ENCODE measurements at places on chromosomes 11 and 22. TPM values are rescaled to one million over a fixed set of nuclear protein-coding genes. Genes with fewer than 3 reads are reported as not detected.

Gene GPR83
- total RNA-seq: not detected

Gene ANO9
- 0.44 TPM for total RNA-seq

Gene RAB39A
- total RNA-seq: not detected

Gene FAT3
- under 0.01 TPM for total RNA-seq

Gene PNPLA3
- total RNA-seq: 0.60 TPM

Gene TNNT3
- not detected for total RNA-seq

Gene MRGPRE
- not detected for total RNA-seq

Gene INS
- not detected for total RNA-seq

Gene KLHL35
- 1.7 TPM for total RNA-seq

Gene PAFAH1B2
- 141 TPM for total RNA-seq

- DNase-seq: no peak
These were observed 34.1 kb downstream of the MRE11 start for GRCh38 chr11:94459576-94459975.

DNA sequence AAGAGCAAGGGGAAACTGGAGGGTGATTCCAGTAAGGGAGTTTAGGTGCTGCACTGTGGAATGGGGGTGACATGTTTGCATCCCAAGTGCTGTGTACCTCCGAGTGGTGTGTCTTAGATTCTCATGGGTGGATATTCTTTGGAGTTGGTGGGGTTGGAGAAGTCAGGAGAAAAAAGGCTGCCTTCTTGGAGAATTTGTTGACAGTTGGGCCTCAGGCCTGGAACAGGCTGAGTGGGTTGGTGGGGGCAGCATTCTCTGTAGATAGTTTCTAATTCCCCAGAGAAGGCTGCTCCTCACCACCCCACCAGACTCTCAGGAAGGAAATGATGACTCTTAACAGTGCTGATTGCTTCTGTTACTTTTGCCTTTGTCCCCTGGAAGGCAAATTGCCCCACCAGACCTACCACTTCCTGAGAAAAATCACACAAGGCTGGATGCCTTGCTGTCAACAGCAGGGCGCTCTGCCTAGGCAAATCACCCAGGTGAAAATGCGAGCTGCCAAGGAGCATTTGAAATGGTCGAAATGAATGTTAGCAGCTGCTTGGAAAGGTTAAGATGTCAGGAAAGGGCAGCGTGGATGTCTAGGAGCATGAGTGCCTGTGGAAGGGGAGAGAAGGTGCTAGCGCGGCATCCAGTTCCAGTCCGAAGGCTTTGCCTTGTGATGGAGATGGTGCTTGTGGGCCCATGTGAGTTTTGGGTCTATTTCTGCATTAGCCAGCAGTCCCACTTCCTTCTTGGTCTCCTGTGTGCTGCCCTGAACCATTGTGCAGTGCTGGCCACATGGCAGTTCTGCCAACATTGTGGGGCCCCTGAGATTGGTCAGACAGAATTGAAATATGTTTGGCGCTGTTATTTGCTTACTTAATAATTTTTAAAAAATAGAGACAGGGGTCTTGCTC is 29.7 kb upstream of the SORL1-AS1 start:
- peak; percentile 80 for DNase-seq

GRCh38 chr11:57978686-57979531 is 44.8 kb upstream of the OR9Q1 start:
- DNase-seq: no peak

DNA sequence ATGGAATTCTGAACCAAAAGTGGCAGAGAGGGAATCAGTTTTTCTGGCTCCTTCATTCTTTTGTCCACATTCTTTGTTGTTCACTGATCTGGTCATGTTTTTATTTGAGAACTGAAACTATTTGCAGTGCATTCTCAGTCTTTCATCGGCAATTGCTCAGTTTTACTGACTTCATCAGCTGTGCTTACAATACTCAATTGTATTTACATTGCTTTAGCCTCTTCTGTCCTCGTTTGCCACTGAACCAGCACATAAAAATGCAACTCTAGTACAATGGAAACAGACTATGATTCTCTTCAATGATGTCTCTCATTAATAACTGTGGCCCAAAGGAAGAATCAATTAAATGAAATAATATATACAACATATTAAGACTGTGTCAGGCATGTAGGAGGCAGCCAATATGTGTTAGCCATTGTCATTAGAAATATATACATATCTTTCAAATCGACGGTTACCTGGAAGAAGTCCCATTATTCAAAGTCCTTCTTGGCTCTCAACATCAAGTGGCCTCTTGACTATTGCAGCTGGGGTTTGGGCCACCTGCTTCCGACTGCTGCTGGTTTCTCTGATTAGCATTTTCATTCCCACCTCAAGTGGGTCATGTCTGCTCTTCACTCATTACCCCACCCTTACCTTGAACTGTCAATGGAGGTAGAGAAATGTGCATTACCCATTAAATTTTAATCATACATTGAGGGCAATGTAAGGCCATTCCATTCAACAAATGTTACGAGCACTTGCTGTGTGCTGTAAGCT is 600.1 kb downstream of the INSC start:
- DNase-seq: no peak

GRCh38 chr11:5989203-5989602 is 2.4 kb upstream of the OR52L1 start:
- DNase-seq: no peak

- DNase-seq: no peak
These were observed 14.7 kb upstream of the SYTL2 start for GRCh38 chr11:85825616-85826015.

- DNase-seq: no peak
These were observed 6.8 kb upstream of the PPM1F start for GRCh38 chr22:21959274-21960074.

GRCh38 chr11:127965939-127966668 is 621.3 kb downstream of the ETS1 start:
- DNase-seq: no peak

GRCh38 chr11:75347781-75348566 is 3.5 kb downstream of the ARRB1 start:
- peak; percentile 94 for DNase-seq

GRCh38 chr22:21014202-21014725 is 701 bp upstream of the P2RX6 start:
- peak; percentile 90 for DNase-seq

- no peak for DNase-seq
These were observed 30.4 kb upstream of the TRIM29 start for GRCh38 chr11:120168108-120168959.

GRCh38 chr11:31022080-31022479 is 347.5 kb downstream of the DCDC1 start:
- no peak for DNase-seq

DNA sequence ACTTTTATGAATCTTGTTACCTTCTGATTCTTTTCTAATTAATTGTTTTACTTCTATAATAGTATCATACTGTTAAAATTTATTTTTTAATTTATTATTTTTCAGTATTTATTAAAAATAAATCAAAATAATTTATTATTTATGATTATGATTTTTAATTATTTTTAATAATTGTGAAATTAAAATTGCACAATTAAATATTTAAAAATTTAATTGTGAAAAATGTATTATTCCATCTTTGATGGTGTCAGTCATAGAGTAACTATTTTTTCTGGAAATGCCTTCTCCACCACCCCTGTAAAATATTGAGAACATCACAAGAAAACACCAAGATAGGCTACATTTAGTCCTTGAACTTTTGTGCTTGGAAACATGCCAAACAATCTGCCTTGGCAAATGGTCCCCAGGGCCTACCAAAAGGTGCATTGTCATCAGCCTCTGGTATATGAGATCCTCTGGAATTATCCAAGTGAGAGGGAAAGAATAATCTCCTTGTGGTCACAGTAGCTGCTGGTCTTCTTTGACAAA is at the start of gene OR8H2:
OR8H2 (plus strand) TSS at position 478 of the 528 bp plus-strand sequence. CDS start 1,356 bp downstream, outside the sequence.
- DNase-seq: no peak

DNA sequence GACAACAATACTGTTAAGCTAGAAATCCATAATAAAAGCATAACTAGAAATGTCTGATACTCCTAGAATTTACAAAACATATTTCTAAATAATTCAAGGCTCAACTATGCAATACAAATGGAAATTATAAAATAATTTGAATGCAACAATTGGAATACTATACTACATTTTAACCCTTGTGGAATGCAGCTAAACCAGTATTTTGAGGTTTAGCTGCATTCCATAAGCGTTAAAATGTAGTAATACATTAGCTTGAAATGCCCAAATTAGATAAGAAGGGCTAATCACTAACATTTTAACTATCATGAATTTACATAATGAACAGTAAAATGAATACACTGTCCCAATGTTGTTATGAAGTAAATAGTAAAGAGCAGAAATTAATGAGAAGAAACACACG is 617.2 kb upstream of the CHORDC1 start:
- DNase-seq: no peak

DNA sequence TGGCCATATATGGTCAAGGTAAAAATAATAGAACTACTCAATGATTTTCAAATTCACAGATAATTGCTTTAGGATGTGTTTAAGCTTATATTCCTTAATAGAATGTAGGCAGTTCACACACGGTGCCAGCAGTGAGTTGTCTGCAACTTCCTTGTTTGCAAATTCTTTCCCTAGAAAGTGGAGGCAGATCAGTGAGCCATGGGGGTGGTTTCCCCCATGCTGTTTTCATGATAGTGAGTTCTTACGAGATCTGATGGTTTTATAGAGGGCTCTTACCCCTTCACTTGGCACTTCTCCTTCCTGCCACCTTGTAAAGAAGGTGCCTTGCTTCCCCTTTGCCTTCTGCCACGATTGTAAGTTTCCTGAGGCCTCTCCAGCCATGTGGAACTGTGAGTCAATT is 111.8 kb upstream of the LMO1 start:
- DNase-seq: no peak

DNA sequence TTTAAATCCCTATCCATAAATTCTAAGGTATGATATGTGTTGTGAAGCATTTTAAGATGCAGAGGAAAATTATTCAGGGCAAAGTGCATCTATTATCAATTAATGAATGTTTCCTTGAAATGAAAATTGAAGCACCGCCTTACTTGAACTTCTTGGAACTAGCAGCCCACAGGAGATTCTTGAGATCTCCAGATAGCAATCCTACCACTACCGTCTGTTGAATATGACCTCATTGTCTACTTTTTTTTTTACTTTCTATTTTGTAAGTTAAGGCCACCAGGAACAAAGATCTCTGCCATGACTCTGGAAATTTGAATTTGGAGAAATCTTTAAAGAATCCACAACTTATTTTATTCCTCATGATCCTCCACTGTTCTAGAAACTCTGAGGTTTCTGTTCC is 808.7 kb downstream of the KCNA4 start:
- no peak for DNase-seq

GRCh38 chr11:133072378-133072777 is 459.9 kb downstream of the OPCML start:
- no peak for DNase-seq

DNA sequence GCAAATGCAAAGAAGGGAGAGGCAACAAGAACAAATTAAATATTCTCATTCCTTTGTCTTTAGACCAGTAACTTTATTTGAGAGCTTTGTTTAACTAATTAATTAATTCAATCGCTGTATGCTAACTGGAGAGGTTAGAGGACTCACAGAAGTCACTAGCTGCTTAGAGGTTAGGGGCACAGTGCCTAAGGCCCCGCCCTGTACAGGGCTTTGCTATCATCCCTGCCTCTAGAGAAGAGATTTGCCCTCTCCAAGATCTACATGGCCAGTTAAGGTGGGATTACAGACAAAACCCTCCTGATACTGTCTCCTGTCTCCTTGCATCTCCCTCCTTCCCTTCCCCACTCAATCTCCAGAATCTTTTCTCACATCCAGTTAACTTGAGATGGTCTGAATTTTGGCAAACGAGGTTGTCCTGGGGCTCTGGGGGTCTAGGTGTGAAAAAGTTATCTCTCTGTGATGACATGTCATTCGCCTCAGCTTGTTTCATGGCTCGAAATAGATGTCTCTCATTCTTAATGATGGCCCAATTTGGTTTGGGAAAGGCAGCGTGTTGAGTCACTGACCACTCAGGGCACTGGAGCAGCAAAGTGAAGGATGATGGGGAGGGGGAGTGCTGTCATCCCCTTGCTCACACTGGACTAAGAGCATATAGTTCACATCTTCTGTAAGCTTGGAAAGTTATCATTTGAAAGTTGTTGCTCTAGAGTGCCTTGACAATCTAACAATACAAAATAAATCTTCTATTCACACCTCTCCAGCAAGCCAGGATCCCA is 190.9 kb downstream of the KIRREL3 start:
- no peak for DNase-seq

DNA sequence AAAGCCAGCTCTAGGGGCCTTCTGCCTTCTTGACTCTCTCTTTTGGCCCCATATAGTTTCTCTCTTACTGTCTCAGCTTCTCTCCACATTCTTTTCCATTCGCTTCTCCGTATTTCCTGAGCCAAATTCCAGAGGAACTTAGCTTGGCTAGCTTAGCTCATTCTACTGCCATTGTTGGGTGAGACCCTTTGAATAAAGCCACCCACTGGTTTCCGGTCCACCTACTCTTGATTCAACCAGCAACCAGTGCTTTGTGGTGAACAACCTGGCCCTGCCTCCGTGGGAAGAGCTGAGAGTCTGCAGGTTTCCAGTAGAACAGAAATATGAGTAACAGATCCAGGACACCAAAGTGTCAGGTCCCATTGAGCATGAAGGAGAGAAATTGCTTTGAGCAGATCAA is 81.3 kb upstream of the ARHGAP20 start:
- peak; percentile 10 for DNase-seq

DNA sequence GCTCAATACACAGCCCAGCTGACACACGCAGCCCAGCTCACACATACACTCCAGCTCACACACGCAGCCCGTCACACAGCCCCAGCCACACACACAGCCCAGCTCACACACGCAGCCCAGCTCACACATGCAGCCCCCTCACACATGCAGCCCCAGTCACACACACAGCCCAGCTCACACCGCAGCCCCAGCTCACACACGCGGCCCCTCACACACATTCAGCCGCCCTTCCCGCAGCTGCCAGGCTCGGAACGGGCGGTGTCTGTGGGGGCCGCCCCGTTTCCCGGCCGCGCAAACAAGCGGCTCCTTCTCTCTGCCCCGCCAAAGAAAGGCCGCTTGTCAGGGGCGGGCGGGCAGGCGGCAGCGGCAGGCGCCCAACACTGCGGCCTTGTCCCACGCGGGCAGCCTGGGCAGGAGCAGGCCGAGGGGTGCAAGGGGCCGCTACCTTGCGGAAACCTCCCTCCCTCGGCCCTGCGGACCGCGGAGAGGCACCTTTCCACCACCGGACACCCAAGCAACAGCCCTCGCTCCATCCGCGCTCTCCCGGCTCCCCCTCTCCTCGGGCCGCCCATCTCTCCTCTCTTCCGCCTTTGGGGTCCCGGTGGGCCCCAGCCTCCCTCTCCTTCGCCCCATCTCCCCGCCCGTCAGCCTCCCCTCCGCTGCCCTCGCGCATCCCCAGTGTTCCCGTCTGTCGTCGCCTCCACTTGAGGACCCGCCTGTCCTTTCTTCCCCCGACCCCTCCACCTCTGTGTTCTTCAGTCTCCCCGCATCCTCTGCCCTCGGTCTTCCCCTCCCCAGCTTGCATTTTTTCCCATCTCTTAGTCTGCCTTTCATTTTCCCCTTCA is 2.2 kb downstream of the PHLDB1 start:
- peak; percentile 56 for DNase-seq

- DNase-seq: no peak
These were observed 77.4 kb downstream of the SOX6 start for GRCh38 chr11:16278979-16279378.
